Right cardiac atrium (tissue), 5 donors: ENCODE measurements at places on chromosomes 7 and 10.
A peak's percentile ranks its signal among the peaks of the same experiment; 100 is the strongest.

DNA sequence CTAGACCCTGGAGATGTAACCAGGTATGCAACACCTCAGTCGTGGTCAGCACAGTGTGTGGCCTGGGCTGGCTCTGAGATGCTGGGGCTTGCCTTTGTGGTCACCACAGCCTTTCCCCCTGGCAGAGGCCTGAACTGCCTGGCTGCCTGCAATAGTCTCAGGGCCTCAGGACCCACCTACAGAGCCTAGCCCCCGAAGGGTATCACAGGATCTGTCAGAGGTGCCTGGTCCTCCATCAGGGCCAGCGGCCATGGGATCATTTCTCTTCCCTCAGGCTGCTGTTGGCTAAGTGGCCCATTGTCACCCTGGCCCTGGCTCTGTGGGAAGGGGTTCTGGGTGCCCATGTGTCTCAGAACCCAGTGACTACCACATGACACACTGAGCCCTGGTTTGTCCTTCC, 141.6 kb downstream of the CYP26A1 start:
- DNase-seq = no peak

DNA sequence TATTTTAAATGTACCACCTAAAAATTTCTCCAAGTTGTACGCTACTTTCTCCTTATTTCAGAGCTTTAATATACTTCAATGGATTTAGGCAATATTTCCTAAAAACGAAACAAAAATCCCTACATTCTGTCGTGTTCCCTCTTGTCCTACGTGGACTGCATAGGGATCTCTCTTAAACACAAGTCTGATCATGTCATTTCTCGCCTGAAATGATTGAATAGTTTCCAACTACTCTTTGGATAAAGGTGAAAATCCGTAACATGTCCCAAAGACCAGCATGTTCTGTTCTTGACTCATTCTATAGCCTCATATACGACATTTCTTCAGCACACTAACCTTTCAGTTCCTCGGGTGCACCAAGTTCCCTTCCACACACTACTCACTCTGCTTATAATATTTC, 17.7 kb upstream of the TPK1 start:
- DNase-seq = no peak

GRCh38 chr7:37160656-37161055, 288.0 kb downstream of the ELMO1 start:
- no peak for DNase-seq

DNA sequence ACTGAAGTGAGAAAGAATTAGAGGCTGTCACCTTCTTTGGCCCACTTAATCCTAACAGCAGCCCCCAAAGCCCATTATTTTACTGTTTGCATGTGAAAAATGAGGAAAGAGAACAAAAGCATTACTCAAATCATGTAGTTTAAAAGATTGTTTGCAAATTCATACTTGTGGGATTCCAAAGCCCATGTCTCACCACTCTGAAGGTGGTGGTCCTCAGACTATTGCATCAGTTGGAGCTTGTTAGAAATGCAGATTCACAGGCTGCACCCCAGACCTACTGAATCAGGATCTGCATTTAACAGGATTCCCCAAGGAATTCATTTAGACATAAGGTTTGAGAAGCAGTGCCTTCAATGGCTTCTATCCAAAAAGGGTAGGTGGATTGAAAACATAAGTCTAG, 93.7 kb upstream of the PDE1C start:
- DNase-seq = no peak

DNA sequence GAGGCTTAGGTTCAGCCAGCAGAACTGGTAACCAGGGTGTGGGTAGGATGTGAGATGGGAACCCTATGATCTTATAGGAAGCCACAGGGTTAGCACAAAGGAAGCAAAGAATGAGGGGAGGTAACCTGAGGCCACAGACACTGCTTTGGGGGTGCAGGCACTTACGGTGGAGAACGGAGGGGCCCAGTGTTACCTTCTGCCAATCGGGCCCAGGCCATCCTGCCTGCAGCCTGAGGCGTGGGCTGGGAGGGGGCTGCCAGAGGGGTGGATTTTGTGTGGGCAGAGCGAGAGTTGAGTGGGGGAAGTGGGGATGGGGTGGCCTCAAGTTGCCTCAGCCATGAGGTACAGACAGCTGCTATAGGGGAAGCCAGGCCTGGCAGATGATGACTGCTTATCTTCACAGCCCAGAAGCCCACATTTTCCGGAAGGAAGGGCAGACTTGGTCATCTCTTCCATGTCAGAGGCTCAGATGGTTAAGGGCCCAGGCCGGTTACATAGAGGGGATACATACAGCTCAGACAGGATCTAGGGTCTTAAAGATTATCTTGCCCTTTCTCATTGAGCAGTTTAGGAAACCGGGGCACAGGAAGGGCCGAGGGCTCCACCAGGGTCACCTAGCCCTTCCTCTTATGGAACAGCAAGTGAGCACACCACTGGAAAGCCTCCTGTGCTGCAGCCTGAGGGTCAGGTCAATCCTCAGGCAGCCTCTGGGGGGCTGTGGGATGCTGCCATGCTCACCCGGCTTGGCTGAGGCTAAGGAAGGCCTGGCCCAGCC, 24.4 kb upstream of the VSIR start:
- DNase-seq = no peak

DNA sequence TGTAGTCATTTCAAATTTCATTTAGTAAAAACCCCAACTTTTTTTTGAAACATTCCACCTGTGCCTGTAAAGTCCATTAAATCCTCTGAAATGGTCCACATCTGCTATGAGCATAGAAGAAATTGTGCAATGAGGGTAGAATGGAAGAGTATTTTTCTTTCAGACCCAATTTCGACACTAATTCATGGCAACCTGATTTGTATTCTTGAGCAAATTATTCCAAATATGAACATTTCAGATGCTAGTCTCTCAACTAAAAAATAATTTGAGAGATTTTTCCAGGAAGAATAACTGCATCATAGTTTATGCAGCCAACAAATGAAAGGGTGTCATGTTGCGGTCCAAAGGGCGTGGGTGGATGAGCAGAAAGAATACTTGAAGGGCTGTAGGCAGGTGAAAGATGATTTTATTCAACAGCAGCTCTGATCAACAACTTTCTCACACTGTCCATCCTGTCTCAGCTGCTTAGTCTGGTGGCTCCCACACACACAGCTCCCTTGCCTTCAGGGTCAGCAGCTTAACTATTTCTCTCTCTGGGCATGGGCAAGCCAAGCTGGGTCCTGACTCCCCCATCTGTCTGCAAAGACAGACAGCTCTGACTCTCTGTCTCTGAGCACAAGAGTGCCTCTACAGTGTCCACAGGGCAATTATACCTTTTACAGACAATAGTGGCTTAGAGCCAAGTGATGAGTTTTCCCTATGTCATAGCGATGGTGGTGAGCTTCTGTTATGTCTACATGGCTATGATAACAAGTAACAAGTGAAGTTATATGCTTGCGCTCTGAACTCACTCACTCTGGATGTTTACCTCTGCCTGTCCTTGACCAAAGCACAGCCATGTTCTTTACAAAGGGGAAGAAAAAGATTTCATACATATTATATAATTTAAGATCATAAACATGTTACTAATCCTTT, 11.5 kb downstream of the STEAP2 start:
- DNase-seq = no peak

DNA sequence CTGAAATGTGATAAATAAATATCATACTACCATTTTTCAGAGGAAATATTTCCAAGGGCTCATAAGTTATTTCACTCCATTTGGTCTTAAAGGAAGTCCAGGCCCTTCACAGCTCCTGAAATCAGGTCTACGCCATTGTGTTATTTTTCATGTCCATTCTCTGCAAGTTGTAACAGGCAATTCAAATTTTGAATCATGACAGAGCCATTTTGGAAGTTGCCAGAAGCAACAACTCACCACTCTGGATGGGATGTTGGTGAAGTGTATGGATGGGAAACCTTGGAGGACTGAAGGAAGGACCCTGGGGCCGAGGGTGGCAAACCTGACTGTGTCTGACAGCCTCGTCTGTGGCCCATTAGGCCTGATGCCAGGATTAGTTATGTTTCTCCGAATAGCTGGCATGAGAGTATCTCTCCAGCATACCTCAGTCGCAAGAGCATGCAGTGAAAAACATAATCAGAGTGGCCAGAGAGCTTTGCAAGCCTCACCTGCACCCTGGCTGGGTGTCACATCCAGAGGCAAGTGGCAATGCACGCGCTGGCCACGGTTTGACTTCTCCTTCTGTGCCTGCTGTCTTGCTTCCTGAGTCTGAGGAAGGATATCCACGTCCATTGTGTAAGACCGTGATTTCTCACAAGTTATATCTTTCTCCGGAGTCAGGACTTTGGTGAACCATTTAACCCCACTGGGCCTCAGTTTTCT, 87.1 kb downstream of the NRP1 start:
- DNase-seq = peak; percentile 52
